Fibroblast of pulmonary artery (primary cell): ENCODE measurements at places on chromosomes 11 and 22.

DNA sequence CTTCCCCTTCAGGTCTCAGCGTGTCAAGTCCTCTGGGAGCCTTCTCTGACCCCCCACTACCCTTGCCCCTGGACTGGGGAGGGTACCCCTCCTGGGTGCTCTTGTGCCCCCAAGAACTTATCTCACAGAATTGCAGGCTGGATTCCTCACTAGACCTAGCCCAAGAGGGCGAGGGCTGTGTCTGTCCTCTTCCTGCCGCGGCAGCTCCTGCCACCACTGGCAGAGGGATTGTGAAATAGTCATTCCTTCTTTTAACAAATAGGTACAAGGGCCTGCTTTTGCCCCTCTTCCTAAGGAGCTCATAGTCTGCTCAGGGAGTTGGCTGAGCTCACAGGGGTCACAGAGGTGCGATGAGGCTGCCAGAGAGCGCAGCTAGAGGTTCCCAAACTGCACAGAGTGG, 5.5 kb downstream of the RAB36 start:
- DNase-seq, result no peak

DNA sequence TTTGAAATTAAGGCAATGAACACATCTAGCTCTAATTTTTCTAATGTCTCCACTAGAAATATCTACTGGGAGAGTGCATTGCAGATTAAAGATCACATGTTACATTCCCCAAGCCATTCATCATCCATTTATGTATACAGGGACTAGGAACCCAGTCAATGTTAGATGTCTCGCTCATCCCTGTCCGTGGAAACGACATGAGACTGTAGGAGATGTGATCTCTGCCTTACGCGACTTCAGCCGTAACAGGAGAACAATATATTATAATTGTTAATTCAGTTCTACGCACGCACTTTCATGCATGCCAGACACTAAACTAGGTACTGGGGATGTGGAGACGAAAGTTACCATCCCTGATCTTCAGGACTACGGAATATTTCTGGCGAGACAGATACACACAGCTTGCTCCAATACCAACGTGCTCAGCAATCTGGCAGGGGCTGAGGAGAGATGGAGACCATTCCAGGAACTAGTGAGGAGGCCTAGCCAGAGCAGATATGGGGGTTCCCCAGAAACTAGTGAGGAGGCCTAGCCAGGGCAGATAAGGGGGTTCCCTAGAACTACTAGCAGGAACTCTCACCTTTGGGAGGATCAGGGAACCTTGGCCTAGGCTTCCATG, 706 bp downstream of the DCPS start:
- DNase-seq, result no peak

GRCh38 chr11:16791191-16791961, 52.9 kb downstream of the C11orf58 start:
- DNase-seq, result peak; percentile 97

- peak; percentile 24 for DNase-seq
Observed at GRCh38 chr11:72239849-72240460, 4.0 kb downstream of the PHOX2A start.

- no peak for DNase-seq
Observed at GRCh38 chr11:118060869-118061268, 16.0 kb upstream of the TMPRSS4 start.

- DNase-seq, result peak; percentile 83
Observed at GRCh38 chr11:44950625-44951476, at the start of gene TP53I11. TSS of gene TP53I11 (minus strand) at chr11:44950883. CDS start at chr11:44938335, 12,548 bp downstream.

- DNase-seq, result peak; percentile 69
Observed at GRCh38 chr11:34977089-34977912, 60.9 kb downstream of the PDHX start.

GRCh38 chr11:68142028-68142412, 20.8 kb upstream of the CHKA start:
- no peak for DNase-seq

DNA sequence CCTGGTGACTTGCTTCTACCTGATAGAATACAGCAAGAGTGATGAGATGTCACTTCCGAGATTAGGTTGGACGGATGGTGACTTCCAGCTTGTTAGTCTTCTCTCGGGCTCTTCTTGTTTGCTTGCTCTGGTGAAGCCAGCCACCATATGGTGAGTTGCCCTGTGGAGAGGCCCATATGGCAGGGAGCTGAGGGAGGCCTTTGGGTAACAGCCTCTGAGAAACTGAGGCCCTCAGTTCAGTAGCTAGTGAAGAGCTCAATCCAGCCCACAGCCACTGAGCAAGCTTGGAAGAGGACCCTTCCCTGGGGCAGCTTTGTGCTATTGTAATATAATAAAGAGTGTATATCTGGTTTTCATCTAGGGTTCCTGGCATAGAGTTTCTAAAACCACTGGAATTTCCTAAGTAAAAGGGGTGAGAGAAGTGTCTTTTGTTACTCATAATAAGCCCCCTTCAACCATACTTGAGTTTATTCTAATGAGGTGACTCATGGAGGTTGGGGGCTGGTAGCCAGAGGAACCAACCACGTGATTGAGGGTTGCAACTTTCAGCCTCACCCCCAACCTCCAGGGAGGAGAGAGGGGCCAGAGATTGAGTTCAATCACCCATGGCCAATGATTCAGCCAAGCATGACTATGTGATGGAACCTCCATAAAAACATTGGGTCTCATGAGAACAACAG, 8.0 kb upstream of the TPCN2 start:
- DNase-seq, result peak; percentile 39

DNA sequence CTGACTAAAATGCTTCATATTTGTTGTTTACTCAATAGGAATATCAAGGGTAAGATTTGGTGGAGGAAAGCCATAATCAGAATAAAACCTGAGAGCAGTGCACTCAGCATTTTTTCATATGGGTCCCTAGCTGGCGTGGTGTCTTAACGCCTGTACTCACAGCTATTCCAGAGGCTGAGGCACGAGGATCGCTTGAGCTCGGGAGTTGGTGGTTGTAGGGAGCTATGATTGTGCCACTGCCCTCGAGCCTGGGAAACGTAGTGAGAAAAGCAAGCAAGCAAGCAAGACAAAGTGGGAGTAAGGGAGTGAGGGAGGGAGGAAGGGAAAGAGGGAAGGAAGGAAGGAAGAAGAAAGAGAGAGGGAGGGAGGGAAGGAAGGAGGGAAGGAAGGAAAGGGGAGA, 242.5 kb downstream of the OR4C45 start:
- DNase-seq, result no peak
